ENCODE measurements at places on chromosomes 16 and 17.

GRCh38 chr17:70819183-70819582 is 649.9 kb downstream of the KCNJ2 start:
- DNase-seq = no peak

DNA sequence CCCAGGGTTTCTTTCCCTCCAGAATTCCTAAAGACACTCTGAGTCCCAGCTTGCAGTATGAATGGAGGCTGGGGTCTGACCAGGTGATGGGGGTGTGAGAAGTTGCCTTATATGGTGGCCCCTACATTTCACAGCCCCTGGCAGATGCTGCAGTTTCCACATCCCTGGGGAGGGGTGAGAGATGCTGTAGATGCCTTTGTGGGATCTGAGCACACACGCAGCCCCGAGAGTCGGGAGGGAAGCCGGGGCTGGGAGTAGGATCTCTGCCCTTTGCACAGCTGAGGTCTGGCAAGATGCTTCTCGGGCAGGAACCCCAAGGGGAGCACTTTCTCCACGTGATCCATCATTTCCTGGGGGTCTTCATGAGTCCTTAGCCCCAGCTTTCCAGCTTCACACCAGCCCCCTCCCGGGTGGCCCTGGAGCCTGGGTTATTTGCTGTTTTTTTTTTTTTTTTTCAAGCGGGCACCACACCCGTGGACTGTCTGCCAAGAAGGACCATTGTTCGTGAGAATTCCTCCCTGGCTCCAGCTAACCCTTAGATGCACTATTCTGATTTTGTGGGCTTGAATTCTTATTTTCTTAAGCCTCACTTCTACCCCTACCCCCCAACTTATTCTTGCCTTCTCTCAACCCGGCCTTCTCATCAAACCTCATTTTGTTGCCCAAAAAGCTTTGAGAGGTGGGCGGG is 50.6 kb downstream of the NTN1 start:
- no peak for DNase-seq

DNA sequence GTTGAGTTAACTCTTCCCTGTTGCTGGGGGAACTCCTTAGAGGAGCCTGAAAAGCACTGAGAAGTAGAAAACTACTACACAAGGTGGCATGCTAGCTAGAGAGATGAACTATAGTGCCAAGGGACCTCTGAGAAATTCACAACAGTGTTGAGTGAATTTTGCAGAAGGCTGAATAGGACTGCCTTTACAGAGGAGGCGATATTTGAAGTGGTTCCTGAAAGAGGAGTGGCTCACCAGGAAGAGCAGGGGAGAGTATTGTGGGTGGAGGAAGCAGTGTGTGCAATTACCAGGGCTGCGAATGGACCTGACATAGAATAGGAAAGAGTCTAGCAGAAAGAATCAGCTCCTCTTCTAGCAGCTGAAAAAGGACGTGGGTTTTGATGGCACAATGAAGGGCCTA is 66.4 kb downstream of the CDK5R1 start:
- DNase-seq = no peak

GRCh38 chr16:13155377-13155776 is 254.0 kb downstream of the SHISA9 start:
- DNase-seq = no peak

DNA sequence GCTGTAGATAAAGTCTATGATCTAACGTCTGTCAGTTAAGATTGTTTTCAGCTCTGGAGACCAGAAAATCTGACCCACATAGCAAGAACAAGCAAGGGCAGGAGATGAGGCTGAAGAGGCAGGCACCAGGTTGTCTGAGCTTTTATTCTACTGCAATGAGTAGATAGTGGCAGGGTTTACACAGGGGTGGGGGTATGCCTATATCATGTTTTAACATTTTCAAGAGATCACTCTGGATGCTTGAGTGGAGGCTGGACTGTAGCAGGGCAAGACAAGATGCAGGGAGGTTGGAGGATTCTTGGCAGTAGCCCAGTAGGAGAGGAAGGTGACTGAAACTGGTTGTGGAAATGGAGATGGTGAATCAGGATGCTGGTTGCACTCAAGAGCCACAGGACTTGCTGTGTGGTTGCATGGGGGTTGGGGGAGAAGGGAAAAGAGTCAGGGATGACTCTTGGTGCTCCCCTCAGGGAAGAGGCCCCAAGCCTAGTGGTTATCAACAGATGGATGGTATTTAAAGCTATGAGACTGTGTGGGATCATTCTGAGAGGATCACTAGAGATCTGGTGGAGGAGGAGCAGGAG is 143.1 kb upstream of the KCNJ18 start:
- DNase-seq = no peak

DNA sequence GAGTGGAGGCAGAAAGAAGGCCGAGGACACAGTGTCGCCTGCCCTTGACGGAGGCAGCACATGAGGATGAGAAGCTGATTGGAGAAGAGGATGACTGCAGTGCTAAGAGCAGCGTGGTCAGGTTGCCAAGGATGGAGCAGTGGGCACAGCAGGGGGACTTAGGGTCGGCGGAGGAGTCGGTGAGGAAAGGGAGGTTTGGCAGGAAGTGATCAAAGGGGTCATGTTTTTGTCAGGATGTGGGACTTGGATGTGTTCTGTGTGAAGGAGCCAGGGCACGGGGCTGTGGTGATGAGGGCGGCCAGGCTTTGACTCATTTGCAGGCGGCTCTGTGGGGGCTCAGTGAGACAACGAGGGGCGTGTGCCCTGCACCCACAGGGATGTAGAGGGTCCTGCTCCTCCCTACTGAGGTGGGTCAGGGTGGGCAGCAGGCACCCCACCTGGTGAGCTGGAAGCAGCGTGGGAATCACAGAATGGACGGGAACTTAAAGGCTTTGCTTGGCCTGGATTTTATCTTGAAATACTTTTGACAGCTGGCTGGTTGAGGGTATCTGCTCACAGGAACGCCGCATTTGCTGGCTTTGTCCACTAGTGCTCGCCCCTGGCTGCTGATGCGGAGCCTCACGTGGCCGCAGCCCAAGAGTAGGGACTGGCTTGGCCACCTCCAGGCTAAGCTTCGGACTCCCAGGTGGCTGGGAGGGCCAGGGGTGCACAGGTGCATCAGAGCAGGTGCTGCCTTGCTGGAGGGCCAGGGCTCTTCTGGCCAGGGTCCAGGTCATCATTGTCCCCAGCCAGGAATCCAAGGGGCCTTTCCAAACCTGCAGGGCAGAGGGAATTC is 6.0 kb downstream of the MPG start:
- DNase-seq = no peak

- no peak for DNase-seq
These were observed 1080.1 kb upstream of the EEF2KMT start for GRCh38 chr16:6177616-6178180.

GRCh38 chr17:79950306-79950705 is 85.4 kb downstream of the TBC1D16 start:
- no peak for DNase-seq

GRCh38 chr17:61127960-61128359 is 271.7 kb upstream of the TBX2 start:
- DNase-seq = no peak

GRCh38 chr17:27498615-27499309 is 42.5 kb downstream of the KSR1 start:
- no peak for DNase-seq

DNA sequence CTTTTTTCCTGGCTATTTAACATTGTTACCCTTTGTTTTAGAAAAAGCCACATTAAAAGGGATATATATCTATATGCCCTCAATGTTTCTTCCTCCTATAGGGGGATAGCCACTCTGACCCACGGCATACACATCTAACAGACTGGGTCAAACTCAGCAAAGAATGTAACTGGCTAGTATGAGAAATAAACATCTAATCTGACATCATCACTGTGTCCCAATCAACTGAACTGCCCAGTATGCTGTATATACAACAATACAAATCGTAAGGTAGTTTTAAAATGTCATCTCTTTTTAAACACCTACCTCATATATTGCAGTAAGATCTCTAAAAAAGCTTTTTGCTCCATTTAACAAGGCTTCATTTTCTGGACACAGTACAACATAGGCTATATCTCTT is 39.9 kb upstream of the INTS2 start:
- no peak for DNase-seq

GRCh38 chr17:72843591-72843990 is 248.9 kb downstream of the SLC39A11 start:
- no peak for DNase-seq

DNA sequence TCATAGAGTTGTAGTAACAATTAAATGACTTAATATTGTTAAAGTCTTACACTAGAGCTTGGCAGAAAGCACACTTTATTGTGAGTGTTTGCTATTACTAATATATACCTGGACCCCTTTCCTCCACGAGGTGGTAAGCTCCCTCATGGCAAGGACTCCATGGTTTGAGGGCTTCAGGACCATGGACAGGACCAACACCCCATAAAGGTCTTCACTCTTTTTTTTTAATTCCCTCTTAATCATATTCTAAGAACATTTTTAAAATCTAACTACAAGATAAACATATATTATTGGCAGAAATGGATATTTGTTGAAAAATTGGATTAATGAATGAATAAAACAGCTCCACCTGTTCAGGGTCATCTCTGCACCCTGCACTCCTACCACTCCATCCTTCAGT is 154.5 kb downstream of the CBLN1 start:
- no peak for DNase-seq

DNA sequence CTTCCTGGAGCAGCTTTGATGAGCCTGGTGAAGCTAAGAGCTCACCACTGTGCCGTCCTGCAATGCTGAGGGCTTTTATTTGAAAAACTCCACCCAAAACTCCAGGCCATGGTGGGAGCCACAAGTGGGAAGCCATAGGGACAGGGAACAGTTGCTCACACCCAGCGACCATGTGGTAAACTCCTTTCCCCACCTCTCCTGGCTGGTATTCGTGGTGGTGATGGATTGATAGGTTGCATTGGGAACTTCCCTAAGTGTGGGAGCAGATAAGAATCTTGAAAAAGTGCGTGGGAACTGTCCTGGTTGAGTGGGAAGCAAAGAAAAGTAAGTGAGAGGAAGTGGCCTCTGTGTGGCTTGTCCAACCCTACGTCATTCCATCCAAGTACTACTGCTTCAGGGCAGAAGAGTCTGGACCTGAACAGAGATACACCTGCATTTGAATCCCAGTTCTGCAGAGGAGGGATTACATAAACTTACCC is at the start of gene CCL1:
Gene CCL1, minus strand, starts transcription at position 51 of the 479 bp plus-strand sequence. CDS start 72 bp downstream, outside the sequence.
- DNase-seq = no peak

DNA sequence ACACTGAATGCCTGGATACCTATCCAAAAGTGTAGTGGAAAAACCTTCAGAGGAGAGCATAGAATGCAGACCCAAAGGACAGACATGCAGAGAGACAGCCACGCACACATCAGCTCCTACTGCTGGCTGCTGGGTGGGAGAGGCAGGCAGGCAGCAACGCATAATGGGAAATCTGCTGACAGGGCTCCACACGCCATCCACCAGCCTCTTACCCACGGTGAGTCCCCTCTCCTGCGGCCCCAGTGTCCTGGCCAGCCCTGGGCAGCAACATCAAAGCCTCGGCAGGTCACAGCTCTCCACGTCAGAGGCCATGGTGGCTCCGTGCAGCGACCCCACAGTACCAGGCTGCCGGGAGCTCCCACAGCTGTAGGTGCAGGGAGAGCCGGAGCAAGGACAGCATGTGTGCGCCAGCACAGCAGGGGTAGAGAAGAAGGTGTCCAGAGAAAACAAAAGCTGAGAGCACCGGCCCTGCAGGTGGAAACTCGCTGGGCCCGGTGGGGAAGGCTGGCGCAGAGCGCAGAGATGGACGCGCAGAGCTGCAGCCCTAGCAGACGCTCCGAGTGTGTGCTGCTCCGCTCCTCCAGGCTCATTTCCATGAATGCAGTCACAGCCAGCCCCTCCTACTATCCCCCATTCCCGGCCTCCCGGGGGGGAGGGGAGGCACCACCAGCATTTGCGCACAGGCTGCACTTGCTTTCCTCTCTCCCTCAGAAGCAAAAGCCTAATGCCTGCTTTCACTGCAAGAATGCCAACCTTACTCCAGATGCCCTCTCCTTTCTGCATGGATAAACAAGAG is 58.9 kb downstream of the CYTH1 start:
- no peak for DNase-seq

DNA sequence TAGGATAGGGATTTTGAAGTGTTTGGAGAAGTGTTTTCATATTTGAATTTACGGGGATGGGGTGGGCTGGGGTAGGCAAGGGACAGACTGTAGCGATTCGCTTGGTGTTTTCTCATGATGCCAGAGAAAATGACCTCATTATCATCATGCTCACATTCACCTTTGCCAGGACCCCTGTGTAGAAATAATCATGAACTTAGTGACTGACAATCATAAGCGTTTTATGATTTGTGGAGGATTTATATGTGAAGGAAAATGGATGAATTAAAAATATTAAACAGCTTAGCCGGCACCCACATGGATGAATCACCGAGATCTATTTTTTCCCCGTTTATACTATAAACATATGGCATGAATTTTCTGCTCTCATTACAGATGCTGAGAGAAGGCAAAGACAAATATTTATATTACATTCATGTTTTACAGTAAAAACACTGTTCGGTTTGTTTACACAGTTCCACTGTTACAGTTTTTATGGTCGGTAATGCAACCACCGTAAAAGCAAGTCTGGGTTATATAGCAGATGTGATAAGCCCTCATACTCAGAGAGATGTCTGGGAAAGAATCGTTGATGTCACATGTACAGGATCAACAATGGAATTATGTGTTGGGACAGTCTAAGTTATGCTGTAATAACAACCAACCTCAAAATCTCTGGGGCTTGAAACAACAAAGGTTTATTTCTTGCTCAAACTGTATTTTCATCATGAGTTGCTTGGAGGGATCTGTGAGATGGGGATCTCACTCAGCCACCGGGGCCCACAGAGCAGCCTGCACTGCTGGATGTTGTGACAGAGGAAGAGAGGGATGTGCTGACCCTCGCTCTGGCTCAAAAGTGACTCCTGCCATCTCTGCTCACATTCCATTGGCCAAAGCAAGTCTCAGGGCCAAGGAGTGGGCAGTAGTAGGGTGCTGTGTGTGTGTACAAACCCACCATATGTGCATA is 85.1 kb downstream of the WWOX start:
- no peak for DNase-seq

GRCh38 chr17:48603959-48604769 is 622 bp downstream of the HOXB6 start:
- no peak for DNase-seq
